H1 (cell line): ENCODE measurements at places on chromosomes 2 and 18. TPM values are rescaled to one million over a fixed set of nuclear protein-coding genes. Genes with fewer than 3 reads are reported as not detected.

The SCYGR2 gene
- polyA plus RNA-seq = not detected in 2 replicates

- H3K27me3 ChIP-seq = no peaks in the 10 kb centered on the region
- peaks cover 23% of the 10 kb centered on the region for H3K4me1 ChIP-seq
- H3K27ac ChIP-seq = no peak overlapping the region
- no peaks in the 10 kb centered on the region for H3K36me3 ChIP-seq
- H3K4me3 ChIP-seq = no peak overlapping the region
- no peak for DNase-seq
Observed at GRCh38 chr2:127080226-127080937, 26.6 kb downstream of the BIN1 start.

DNA sequence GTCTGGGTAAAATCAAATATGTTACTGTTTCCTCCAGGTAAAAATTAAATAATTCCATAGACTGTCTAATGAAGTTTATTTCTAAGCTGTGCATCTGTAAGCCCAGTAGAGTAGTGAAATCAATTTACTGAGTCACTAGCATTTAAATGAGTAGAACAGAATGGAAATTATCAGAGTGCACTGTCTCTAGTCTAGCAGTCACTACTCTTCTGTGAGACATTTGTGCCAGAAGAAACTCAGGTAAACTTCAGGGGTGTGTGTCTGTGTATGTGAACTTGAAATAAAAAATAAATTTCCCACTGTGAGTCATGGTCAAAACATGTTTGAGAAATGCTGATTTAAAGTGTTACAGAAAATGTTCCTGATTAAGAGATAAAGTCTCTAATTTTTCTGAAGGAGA, 146.4 kb downstream of the RIF1 start:
- no peak for DNase-seq
- no peak overlapping the region for H3K27ac ChIP-seq

GRCh38 chr18:28984731-28985130, 807.8 kb upstream of the CDH2 start:
- H3K36me3 ChIP-seq = no peaks in the 10 kb centered on the region
- no peaks in the 10 kb centered on the region for H3K4me1 ChIP-seq
- DNase-seq = no peak
- no peak overlapping the region for H3K4me3 ChIP-seq
- H3K27ac ChIP-seq = no peak overlapping the region
- no peaks in the 10 kb centered on the region for H3K27me3 ChIP-seq

- no peaks in the 10 kb centered on the region for H3K4me1 ChIP-seq
- no peak for DNase-seq
- no peaks in the 10 kb centered on the region for H3K36me3 ChIP-seq
Observed at GRCh38 chr18:434410-434809, 66.1 kb downstream of the COLEC12 start.

DNA sequence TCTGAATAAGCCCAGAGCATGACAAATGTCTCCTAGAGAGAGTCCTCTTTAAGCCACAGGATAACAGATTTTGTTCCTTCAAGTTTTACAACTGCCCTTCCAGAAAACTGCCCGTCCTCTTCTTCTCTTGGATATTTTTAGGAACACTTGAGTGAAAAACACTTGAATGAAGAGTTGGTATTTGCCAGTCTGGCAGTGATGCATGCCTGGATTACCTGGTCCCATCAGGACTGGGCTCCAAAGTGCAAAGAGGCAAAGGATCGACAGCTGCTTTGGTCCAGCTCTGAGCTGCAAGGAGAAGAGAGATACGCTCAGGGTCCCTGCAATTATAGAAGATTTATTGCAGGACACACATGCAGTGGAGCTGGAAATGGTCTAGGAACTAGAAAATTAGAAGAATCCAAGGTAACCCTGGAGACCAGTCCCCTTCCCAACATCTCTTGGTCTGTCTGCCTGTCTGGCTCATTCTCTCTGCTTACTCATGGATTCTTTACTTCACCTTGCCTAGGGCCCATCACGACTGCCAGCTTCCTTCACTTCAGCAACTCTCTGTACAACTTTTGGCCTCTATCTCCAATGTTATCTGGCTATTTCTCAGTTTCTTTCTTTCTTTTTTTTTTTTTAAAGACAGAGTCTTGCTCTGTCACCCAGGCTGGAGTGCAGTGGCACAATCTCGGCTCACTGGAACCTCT, 112.1 kb upstream of the SIX2 start:
- no peak for DNase-seq
- H3K27me3 ChIP-seq = no peaks in the 10 kb centered on the region
- no peak overlapping the region for H3K4me3 ChIP-seq
- H3K27ac ChIP-seq = no peak overlapping the region
- no peaks in the 10 kb centered on the region for H3K4me1 ChIP-seq
- H3K36me3 ChIP-seq = no peaks in the 10 kb centered on the region

DNA sequence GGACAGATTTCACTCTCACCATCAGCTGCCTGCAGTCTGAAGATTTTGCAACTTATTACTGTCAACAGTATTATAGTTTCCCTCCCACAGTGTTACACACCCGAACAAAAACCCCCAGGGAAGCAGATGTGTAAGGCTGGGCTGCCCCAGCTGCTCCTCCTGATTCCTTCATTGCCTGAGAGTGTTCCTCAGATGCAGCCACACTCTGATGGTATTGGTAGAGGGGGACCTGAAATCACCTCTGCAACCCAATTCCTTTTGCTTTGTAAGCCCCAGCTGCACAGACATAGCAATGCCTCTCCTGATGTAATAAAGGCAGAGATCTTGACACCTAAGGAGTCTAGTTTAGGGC, 1529.8 kb downstream of the RPIA start:
- H3K27me3 ChIP-seq = no peaks in the 10 kb centered on the region
- DNase-seq = no peak
- no peaks in the 10 kb centered on the region for H3K4me1 ChIP-seq
- H3K4me3 ChIP-seq = no peak overlapping the region
- H3K36me3 ChIP-seq = no peaks in the 10 kb centered on the region
